ENCODE measurements at places on chromosomes 4 and X. TPM values are rescaled to one million over a fixed set of nuclear protein-coding genes. Genes with fewer than 3 reads are reported as not detected.
A peak's percentile ranks its signal among the peaks of the same experiment; 100 is the strongest.

DNA sequence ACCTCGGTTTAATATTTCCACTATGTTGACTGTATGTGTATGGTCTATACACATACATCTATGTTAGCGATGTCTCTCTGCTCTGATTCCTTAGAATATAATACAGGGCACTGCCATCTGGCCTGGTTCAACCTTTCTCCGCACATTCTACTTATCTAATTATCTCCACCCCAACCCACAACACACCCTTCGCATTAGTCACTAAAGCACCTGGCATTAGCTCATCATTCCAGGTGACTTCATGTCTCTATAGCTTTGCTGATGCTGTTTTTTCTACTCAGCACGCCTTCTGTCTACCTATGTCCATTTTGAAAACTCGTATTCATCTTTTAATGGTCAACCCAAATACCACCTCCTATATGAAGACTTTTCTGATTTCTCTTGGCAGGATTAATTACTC lies 425.2 kb upstream of the RASGEF1B start:
- no peak for DNase-seq

GRCh38 chr4:152065545-152065944 lies 304.7 kb upstream of the GATB start:
- no peak for DNase-seq

GRCh38 chrX:12315526-12315925 lies 177.3 kb downstream of the FRMPD4 start:
- DNase-seq, result no peak

DNA sequence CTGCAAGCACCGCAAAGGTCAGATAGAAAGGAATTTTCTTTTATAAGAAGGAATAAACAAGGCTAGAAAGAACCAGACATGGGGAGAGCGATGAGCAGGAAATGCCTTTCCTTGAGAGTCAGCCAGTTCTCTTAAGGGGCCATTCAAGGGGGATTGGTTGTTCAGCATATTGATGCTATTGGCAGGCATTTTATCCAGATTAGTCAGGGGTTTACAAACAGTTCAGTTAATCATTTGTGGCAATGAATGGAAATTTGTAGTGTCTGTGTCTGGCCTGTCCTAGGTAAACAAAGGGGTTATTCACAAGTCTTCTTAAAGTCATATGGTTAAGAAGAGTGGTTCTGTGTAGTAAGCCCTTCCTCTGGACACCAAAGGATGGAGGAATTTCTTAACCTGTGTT lies 184.7 kb upstream of the FRMPD4 start:
- DNase-seq, result peak; percentile 94

DNA sequence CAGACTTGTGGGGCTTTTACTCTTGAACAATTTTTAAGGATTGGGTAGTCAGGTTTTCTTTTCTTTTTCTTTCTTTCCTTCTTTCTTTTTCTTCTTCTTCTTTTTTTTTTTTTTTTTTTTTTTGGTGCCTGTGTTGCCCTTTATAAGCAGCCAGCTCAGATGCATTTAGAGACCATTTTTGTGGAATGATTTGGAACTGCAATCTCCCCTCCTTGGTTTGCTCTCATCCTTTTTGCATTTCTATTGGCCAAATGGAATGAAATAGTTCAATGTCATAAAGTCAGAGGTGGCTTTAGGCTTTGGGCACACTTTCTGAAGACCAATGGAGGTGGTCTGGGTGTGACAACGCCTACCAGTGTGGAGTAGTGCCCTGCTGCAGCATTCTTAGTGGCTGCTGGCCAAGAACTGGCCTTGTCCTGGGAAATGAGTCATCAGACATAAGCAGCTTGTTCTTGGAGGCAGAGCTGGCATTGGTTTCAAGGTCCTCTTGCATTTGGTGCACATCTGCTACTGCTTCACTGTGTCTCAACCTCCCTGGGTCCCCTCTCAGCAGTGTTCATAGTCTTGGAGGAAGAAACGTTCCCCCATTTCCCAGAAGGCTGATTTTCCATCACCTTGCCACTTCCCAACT lies 84.5 kb downstream of the CT47B1 start:
- peak; percentile 13 for DNase-seq

DNA sequence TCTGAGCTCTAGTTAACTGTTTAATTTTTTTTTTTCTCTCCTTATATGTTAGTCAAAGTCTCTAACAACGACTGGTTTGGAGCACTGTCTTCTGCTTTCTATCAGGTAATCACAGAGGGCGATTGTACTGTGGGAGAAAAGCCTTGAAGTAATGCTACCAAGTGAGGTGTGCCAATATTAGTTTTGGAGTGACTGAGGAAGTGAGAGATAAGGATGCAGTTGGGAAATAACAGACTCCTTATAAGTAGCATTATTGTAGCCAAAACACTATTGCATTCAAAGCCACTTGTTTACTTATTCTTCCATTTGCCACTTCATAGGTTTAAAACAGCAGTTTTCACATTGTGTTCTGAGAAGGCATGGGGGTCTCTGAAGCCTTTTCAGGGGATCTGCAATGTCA lies 79.1 kb upstream of the SLC6A14 start:
- DNase-seq, result no peak

- no peak for DNase-seq
Measured at GRCh38 chr4:19030536-19030935, 1009.0 kb upstream of the LCORL start.

GRCh38 chr4:7362862-7363430 lies 71.8 kb downstream of the PSAPL1 start:
- DNase-seq, result no peak

DNA sequence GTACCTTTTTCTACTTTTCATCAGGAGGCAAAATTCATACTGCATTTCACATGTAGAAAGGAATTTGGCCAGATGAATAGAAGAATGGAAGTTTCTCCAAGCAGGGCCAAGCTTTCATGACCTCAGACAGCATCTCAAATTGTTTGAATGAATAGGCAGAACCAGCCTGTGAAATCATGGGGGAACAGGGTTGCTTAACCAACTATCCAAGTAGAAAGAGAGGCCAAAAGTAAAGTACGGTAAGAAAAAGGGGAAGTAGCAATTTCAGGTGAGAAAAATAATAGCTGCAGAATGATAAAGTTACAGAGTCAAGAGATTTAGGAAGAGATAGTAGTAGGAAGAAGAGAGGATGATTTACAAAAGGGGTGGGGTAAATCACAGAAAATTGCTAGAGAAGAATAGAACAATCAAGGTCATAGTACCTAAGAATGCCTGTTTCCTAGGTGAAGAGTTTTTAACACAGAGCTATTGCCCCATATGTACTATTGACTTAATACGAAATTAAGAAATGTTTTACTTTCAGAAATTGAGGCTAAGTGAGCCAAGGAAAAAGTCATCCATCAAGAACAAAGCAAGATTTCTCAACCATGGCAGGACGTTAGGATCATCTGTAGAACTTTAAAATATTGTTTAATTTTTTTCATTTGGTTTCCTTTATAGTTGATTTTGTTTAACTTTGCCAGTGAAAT lies 177.1 kb upstream of the TET2 start:
- DNase-seq, result peak; percentile 63

GRCh38 chrX:1661922-1662221 lies 47.0 kb downstream of the ASMT start:
- DNase-seq, result no peak

- no peak for DNase-seq
Measured at GRCh38 chr4:47482326-47482725, 2.7 kb upstream of the ATP10D start.

GRCh38 chr4:90080116-90080515 lies 47.1 kb upstream of the CCSER1 start:
- DNase-seq, result no peak

DNA sequence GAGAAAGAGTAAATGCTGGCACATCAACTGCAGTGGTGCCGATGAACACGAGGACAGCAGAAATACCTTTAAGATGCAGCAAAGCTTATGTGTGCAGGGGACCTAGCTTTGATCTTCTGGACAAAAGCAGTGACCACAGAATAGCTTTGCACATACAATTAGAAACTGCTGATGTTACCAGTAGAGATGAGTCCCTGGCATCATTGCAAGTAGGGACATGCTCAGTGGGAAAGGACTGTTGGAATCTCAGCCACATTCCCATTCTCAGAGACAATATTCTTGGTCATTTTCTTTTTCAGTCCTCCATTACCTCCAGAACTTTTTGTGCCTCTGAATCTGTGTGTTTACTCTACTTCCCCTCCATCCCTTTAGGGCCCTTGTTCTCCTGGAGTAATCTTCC lies 16.9 kb upstream of the PDLIM3 start:
- no peak for DNase-seq

DNA sequence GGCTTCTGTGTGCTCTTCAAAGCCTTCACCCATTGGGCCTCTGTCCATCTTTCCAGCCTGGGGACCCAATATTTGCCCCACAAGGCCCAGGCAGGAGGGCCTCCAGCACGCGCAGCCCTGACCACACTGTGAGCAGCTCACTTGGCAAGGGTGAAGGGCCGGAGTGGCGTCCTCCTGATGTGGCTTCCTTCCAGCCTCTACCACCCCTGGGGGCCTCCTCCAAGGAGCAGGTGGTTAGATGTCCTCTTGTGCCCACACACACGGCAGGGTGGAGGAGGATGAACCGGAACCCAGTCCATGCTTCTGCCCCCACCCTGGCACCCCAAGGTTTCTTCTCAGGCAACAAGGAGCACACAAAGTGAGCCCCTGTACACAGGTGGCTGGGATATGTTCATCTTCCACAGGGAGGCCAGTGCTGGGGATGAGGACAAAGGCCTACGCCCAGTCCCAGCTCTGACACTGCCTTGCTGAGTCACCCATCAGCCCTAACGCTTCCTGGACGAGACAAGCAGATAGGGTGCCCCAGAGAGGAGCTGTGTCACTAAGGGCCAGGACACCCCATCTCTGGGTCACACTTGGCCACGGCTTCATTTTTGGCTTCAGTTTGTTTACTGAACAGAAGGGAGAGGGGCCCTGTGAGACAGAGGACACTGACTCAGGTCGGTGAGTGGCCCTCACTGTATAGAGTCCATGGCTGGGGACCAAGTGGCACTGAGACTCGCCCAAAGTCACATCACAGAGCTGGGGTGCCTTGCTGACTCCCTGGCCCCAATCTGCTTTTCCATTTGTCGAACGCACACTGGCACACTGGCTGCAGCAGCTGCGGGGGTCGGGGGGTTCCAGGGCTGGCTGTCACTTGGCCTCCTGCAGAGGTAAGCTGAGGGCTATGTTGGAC lies 1.9 kb downstream of the UBL4A start:
- DNase-seq, result no peak

GRCh38 chr4:128661479-128661878 lies 148.0 kb upstream of the JADE1 start:
- no peak for DNase-seq

GRCh38 chr4:98540803-98541202 lies 117.6 kb downstream of the TSPAN5 start:
- no peak for DNase-seq

GRCh38 chr4:38673130-38673978 lies 9.4 kb downstream of the KLF3 start:
- no peak for DNase-seq

GRCh38 chrX:10533696-10534365 lies 86.6 kb downstream of the MID1 start:
- no peak for DNase-seq

- DNase-seq, result no peak
Measured at GRCh38 chrX:110322603-110323002, 4.7 kb upstream of the AMMECR1 start.

- no peak for DNase-seq
Measured at GRCh38 chr4:3352941-3353594, 60.2 kb downstream of the RGS12 start.

DNA sequence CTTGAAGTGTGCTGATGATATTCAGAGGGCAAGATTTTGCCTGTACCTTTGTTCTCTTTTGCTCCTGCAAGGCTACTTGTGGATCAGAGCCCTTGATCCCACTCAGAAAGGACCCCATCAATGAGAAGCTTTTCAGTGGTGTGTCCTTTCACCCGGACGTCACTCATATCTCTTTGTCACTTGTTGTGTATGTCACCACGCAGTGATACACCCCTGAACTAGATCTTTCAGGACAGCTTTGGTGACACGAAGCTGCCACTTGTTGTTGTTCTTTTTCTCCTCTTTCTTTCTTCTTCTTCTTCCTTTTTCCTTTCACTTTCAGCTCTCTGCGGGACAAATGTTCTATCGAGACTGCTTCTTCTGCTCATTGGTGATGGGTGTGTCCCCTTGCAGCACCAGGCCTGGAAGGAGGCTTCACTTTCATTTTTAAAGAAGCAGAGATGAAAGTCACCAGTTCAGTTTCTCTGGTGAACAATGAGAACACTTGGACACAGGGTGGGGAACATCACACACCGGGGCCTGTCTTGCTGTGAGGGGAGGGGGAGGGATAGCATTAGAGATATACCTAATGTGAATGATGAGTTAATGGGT lies 83.6 kb downstream of the NBDY start:
- DNase-seq, result no peak

GRCh38 chrX:132068405-132068804 lies 45.3 kb downstream of the STK26 start:
- DNase-seq, result no peak

GRCh38 chr4:159305129-159305528 lies 202.2 kb downstream of the RAPGEF2 start:
- DNase-seq, result no peak

DNA sequence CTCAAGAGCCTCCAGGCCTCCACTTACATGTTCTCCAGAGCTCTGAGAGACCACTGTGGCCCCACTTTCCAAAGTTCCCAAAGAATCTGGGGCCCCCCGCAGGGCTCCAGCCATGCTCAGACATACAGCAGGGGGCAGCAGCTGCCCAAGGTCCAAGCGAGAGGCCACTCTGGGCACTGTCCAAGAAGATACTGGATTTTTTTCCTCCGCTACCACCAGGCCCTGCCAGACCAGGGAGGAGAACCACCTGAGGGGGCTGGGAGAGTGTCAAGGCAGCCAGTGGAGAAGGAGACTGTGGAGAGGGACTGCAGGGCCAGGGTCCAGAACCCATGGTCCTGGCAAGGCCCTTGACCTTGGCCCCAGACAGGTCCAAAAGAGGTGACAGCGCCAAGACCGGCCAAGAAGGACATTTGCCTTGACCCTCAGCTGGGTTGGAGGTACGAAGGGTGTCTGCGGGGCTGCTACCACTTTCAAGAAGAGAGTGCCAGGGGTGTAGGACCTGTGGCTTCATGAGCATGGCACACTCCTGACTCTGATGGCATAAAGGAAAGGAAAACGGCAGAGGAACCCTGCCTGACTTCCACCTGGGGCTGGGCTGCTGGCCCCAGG lies 5.3 kb downstream of the EMD start:
- DNase-seq, result no peak

- peak; percentile 56 for DNase-seq
Measured at GRCh38 chr4:78864405-78865024, 74.7 kb downstream of the PAQR3 start.

DNA sequence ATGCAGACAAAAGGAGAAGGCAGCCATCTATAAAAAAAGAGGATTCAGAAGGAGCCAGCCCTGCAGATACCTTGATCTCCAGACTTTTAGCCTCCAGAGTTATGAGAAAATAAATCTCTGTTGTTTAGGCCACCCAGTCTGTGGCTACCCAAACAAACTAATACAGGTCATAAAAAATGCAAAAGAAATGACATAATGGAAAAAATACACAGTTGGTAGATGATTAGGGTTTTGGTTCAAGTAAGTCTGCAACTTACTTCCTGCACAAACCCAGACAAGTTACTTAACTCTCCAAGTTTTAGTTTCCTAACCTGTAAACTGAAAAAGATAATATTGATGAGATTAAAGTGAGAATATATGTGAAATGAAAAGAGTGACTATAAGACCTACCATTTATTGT lies 11.3 kb downstream of the QDPR start:
- DNase-seq, result no peak

GRCh38 chr4:6239486-6239885 lies 30.2 kb upstream of the WFS1 start:
- no peak for DNase-seq

Gene HSFX1
- total RNA-seq, result 0.51 TPM

Gene IBSP
- total RNA-seq, result not detected

Gene NPY1R
- total RNA-seq, result 0.40 TPM

Gene MAGEA12
- not detected for total RNA-seq

Gene FATE1
- total RNA-seq, result not detected

Gene FOXR2
- not detected for total RNA-seq

Gene SCML2
- total RNA-seq, result 2.0 TPM

Gene EDA2R
- total RNA-seq, result 3.9 TPM
